Stimulated activated CD8-positive, alpha-beta memory T cell treated with anti-CD3 and anti-CD28 coated beads, Interleukin-7, amount 100 ng/mL, for 1 hour (primary cell): ENCODE measurements at places on chromosomes 11 and 22.

- DNase-seq, result no peak
Measured at GRCh38 chr22:38863531-38864131, 8.4 kb downstream of the CBX6 start.

DNA sequence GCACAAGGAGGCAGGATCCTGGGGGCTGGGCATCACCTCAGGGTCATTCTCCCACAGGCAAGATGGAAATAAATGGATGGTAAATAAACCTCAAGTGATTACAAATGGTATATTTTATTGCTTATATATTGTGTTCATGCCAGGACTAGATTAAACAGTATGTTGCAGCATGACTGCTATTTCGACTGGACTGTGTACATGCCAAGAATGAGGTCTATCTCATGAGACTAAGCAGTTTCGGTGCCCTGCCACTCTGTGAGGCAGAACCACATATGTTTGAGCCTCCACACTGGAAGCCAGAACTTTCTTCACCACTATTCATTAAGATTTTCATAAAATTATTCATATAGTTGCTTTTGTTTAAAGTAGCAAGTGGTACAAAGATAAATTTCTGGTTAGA, 140.2 kb downstream of the DDX10 start:
- no peak for DNase-seq

- no peak for DNase-seq
Measured at GRCh38 chr11:73402834-73403185, 26.6 kb downstream of the RELT start.

GRCh38 chr11:66015936-66016792, 4.4 kb downstream of the CST6 start:
- no peak for DNase-seq
